ENCODE measurements at places on chromosomes 12 and 14.

- DNase-seq = no peak
Measured at GRCh38 chr12:103834942-103835341, 6.1 kb downstream of the NT5DC3 start.

DNA sequence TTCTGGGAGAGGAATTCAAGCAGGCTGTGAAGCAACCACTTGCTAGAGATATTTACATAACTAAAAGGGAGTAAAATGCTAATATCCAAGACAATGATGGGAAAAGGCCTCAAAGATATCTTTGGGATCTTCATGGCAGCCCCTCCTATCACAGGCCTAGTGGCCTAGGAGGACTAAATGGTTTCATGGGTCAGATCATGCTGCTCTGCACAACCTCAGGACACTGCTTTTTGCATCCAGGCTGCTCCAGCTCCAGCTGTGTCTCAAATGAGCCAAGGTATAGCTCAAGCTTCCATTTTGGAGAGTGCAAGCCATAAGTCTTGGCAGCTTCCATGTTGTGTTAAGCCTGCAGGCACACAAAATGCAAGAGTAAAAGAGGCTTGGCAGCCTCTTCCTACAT lies 195.6 kb upstream of the SSTR1 start:
- no peak for DNase-seq

DNA sequence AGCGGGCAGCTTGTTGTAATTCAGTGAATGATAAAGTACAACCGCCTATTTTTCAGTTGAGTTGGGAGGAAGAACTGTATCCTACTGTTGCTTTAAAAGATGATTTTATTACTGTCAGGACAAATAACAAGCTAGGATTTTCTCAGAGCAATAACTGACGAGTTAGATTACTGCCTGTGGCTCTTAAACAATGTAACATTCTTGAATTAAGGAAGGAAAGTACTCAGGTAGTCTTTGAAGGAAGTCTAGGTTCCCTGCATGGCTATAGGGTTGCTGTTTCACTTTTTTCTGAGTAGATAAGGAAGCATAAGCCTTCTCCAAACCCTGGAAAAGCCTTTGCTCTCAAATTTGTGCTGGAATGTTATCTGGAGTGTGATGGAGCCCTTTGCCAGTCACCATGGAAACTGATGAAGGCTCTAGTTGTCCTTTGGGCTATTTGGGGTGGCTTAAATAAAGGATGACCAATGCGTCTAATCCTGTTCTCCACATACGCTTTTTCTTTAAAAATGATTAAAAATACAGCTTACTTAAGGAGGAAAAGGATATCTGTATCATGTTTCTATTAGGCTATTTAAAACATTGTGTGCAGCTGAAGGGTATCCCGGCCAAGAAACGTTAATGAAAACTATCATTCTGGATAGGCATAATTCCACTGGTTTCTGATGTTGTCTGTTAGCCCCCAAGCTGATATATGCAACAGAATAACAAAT lies 17.7 kb downstream of the NUBPL start:
- no peak for DNase-seq

- DNase-seq = no peak
Measured at GRCh38 chr12:22740656-22741355, 115.8 kb downstream of the ETNK1 start.

DNA sequence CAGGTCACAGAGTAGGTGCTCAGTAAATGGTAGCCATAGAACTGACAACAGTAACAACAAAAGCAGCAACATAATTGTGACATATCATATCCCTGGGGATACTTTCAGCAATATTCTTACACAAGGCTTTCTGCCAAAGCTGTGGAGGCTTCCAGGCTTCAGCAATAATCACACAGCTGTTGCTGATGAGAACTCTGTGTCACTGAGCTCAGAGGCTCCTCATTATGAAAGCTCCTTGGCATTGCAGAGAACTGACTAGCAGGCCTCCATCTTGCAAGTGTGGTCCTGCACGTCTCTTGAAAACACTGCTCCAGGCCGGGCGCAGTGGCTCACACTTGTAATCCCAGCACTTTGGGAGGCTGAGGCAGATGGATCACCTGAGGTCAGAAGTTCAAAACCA lies 97.3 kb upstream of the BTG1 start:
- no peak for DNase-seq

- DNase-seq = peak; percentile 15
Measured at GRCh38 chr12:87953256-87953860, 75.8 kb downstream of the C12orf50 start.

GRCh38 chr14:51743588-51744000 lies 91.9 kb downstream of the FRMD6 start:
- DNase-seq = no peak

DNA sequence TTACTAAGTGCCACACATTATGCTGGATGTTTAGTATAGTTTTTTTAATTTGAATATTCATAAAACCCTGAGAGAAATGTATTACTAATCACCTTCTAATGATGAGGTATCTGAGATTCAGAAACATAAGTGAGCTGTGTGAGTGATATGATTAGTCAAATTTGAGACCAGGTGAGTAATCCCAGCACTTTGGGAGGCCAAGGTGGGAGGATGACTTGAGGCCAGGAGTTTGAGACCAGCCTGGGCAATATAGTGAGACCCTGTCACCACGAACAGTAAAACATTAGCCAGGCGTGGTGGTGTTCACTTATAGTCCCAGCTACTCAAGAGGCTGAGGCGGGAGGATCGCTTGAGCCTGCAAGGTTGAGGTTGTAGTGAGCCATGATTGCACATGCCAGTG lies 438.4 kb downstream of the RAD51B start:
- no peak for DNase-seq

GRCh38 chr14:27184427-27184826 lies 586.6 kb upstream of the NOVA1 start:
- no peak for DNase-seq

DNA sequence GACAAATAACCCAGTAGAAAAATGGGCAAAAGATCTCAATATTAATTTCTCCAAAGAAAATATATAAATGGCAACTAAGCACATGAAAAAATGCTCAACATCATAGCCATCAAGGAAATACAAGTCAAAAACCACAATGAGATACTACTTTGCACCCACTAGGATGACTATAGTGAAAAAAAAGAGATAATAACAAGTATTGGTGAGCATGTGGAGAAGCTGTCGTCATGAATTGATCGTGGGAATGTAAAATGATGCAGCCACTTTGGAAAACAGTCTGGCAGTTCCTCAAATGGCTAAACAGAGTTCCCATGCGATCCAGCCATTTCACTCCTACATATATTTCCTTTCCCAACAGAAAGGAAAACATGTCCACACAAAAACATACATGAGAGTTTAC lies 18.1 kb downstream of the JDP2 start:
- DNase-seq = no peak

GRCh38 chr14:54360667-54361066 lies 36.1 kb upstream of the CDKN3 start:
- no peak for DNase-seq

GRCh38 chr12:132163041-132163910 lies 19.0 kb downstream of the NOC4L start:
- DNase-seq = no peak

DNA sequence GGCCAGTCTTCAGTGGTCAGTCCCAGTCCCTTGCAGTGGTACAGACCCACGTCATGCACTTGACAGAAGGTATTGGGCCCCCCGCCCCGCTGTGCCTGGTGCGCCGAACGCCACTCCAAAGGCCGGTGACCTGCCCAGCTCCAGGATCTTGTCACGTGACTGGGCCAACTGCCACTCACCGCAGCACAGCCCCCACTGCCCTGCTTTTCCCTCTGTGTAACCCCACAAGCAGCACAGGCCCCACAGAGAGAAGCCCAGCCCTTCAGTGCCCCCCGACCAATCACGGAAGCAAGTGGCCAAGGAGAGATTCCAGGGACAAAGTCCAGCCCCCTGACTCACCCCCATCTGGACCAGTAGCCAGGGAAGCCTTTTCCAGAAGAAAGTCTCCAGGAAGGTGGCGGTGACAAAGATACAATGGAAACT lies 498 bp downstream of the GPR132 start:
- DNase-seq = no peak

DNA sequence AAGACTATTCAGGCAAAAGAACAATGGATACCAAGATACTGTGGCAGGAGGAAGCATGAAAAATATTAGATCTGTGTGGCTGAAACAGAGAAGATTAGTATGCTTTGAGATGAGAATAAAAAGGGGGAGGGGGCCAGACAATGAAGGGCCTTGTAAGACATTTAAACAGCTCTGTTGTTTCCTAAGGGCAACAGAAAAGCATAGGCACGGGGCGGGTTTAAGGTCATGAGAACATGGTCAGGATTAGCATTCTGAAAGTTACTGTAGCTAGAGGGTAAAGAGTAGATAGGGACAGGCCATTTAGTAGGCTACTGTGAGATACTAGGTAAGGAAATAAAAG lies 18.6 kb downstream of the INTS13 start:
- no peak for DNase-seq

DNA sequence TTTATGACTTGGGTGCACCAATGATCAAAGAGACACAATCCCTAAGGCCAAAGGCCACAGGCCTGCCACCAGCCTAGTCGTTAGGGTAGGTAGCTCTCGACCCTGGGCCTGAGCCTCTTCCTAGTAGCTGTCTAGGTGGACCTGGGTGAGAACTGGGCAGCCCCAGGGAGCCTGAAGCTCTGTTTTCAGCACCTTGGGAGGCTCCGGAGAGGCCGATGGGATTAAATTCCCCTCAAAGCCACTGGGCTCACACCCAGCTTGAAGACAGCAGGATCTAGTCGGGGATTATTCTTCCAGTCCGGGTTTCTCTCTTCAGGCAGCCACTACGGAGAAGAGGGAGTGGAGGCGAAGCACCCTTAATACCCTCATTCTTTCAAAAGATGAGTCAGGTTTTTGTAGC lies 79.8 kb downstream of the TMEM260 start:
- DNase-seq = no peak

DNA sequence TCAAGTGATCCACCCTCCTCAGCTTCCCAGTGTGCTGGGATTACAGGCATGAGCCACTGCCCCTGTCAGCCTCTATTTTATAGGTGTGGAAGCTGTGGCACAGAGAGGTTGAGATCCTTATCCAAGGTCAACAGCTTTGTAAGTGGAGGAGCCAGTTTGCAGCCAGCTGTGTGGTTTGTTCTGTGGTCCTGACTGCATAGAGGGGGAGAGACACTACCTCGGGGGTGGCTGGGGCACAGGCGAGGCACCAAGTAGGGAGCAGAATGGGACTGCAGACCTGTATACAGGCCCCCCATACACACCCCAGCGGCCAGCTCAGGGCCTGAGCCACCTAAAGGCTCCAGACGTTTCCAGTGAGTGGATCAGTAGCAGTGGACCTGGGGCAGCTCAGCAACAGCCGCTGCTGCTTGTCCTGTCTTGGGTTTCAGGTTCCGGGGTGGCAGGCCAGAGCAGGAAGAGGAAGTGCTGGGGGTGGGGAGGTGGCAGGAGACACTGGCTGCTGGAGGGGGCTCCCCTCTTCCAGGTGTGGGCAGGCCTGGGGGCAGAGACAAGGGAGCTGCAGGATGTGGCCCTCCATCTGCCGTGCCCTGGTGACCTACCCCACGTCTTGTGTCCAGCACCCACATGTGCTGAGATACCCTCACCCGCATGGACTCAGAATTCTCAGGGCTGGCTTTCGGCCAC lies 11.0 kb downstream of the ORAI1 start:
- no peak for DNase-seq

DNA sequence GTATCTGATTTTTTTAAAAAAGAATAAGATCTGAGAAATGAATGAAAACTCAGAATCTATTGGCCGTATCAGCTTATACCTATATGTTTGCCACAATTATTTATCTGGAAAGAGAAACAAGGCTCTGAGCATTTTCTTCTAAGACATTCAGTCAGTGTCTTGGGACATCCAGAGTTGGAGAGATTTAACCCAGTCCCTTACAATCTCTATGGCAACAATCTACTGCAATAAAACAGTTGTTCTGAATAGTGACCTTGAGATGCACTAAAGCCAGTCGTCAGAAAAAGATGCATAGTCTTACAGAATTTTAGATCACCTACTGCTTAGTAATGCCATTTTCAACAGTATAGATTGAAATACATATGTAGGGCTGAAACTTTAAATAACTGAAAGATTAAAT lies 52.0 kb upstream of the SOCS2 start:
- no peak for DNase-seq

GRCh38 chr12:4052691-4053090 lies 179.5 kb upstream of the PARP11 start:
- DNase-seq = no peak

DNA sequence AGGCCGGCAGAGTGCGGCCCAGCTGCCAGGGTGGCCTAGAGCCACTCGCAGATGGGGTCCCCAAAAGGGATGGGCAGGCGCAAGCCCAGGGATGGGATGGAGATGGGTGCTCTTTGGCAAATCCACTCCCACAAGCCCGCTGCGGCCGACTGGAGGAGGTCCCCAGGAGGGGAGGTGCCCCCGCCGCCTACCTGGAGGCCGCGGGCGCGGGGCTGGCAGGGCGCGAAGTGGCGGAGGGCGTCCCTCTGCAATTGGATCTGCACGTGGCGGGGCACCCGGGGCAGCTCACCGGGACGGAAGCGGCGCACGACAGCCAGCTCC lies 730 bp downstream of the PPP1R3E start:
- DNase-seq = no peak

DNA sequence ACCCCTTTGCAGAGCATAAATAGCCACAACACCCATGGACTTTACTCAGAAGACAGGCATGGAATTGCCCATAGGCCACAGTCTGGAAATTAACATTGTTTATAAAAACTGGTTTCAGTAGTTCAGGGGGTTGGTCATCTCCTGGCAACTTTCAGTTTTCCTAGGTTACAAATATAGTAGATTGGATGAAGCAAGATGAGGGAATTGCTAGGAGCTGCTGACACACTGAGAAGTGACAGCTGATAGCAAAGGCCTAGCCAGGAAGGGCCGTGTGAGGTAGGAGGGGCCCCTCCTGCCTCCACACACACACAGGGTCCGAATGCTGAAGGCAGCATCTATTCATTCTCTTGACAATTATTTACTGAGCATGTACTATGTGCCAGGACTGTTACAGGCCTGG lies 8.3 kb downstream of the GALNT16 start:
- no peak for DNase-seq

- DNase-seq = no peak
Measured at GRCh38 chr14:64726585-64726890, 22.3 kb downstream of the PLEKHG3 start.

GRCh38 chr12:57208631-57209282 lies 7.8 kb upstream of the NXPH4 start:
- DNase-seq = no peak

DNA sequence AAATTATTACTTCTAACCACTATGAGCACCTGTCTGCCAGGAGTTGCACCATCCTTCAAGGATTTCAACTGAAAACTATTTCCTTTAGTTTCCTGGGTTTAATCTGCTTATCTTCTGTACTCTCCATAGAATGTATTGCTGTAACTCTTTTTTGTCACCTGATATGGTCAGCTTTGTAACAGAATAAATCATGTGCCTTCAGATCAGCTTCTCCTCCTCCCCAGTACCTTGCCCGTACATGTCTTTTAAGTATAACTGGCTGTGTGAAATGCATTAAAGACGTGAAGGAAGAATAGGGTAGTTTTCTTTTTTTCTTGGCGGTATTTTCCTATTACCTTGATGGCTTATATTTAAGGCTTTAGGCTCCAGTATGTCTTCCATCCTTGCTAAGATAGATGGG lies 200.3 kb upstream of the NAV3 start:
- no peak for DNase-seq

- peak; percentile 71 for DNase-seq
Measured at GRCh38 chr12:53006810-53007309, 604 bp downstream of the EIF4B start.

Measured in prostate gland (tissue), 2 donors.